GM18507 (cell line): ENCODE measurements at places on chromosomes 16 and 17.
A peak's percentile ranks its signal among the peaks of the same experiment; 100 is the strongest.

GRCh38 chr16:55526441-55526840 lies 17.6 kb downstream of the LPCAT2 start:
- DNase-seq, result no peak

- no peak for DNase-seq
Measured at GRCh38 chr17:78766743-78767294, 15.3 kb downstream of the CYTH1 start.

DNA sequence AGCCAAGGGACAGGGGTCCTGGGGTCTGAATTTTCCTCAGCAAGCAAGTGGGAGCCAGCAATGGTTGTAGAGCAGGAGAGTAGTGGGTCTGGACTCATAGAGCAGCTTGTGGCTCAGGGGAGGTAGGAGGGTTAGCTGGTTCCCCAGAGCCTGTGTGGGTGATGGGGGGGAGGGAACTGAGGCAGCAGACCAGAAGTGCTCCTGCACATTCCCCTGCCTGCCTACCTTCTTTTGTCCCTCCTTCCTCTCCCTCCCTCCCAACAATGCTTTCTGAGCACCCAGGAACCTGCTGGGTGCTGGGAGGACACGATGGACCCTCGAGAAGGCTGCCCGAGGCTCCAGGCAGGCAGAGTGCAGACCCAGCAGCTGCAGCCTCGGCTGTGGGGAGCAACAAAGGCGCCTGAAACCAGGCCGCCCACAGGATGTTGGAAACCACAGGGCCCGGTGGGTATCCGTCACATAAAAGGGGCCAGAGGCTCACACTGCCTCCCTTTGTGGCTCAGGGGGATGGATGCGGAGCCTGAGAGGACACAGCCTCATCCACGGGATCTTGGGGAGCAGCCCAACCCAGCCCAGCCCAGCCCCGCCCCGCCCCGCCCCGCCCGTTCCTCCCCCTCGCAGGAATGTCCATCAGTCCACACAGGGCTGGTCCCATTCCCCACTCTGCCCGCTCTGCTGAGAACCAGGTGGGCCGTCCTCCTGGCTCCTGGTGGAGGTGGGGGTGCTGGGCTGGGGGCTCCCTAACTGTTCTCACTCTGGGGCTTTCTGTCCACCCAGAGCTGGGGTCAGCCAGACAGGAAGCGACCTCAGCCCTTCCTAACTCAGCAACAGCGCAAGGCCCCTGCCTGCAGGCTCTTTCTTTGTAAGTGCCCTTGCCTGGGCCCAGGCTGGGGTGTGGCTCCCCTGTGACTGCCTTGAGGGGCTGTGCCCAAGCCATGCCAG lies 1.7 kb upstream of the NLRC3 start:
- peak; percentile 64 for DNase-seq

DNA sequence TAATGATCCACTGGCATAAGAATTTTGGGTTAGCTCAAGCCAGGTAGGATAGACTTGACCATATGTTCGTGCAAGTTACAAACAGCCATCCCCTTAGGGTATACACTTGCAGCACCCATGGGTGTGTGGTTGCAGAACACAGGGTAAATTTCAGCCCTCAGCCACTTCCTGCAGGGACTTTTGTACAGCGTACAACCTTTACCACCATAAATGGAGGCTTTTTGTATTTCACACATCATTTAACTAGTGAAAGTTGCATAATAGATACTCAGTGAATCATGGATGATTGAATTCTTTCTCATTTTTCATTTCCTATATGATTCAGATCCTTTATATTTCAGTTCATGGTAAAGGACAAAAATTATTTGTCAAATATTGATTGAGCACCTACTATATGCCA lies 473.9 kb downstream of the CDH13 start:
- no peak for DNase-seq

- no peak for DNase-seq
Measured at GRCh38 chr17:79417476-79417988, 193.3 kb downstream of the RBFOX3 start.

- no peak for DNase-seq
Measured at GRCh38 chr16:53507464-53508179, 4.6 kb upstream of the AKTIP start.

- no peak for DNase-seq
Measured at GRCh38 chr17:50274142-50274896, at the start of gene TMEM92. Gene TMEM92 (plus strand): TSS chr17:50274466. CDS start chr17:50274502, 36 bp downstream.

DNA sequence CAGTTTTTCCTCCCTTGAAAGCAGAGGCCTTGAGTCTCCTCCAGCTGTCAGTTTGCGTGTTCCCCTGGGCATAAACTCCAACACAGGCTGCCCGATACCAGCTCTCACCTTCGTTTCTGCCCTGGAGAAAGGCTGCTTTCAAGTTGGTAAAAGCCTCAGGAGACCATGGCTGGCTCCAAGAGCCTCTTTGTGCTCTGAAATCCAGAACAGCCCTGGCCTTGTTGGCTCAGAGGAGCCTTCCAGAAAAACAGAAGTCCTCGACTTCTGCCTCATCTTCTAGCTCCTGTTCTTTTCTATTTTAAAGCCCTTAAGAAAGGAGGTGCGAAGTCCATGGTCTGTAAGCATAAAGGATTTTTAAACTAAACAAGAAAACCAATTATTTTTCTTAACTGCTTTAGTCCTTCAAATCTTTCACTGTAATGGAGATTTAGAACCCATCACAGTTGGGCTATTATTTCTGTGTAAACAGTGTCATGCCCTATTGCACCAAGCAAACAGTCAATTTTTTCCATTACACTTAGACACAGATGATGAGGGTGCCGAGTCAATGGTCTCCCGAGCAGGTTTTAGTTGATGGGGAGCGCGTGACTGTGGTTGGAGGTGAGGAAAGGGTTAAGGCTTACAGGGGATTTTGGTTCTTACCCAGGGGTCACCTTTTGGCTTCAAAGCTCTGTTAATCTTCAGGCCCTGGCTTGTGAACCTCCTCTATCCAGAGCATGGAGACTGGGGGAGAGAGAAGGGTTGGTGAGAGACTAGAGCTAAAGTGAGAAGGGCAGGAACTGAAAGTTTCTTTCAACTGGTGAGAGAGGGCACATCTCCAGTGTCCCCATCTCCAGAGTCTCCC lies 212.8 kb downstream of the MSI2 start:
- no peak for DNase-seq

DNA sequence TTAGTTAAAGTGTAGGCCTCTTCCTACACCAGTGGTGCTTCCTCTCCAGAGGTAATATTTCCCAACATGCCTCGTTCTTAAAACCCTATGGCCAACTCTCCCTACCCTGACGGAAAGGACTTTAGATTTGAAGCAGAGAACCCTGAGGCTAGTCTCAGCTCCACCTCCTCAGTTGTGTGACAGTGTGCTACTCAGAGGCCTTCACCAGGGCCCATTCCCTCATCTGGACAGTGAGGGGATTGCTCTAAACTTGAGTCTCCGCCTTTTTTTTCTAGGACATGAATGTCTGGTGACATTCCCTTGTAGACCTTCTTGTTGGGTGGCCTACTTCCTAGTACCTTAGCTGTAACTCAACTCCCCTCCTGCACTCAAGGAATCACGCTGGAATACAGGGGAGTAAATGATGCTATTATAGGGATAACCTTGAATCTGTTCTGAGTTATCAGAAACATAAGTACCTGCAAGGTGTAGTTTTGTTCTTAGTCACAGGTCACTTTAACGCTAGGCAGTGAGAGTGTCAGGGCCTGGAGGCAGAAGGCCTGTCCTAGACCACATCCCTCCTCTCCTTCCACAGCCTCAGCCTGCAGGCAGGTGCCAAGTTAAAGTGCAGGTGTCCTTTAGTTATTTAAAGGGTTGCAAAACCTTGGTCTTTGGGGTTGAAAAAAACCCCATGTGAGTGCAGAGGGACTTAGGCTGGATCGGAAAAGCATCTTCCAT lies 26.9 kb downstream of the LDHD start:
- no peak for DNase-seq

- peak; percentile 49 for DNase-seq
Measured at GRCh38 chr16:48188449-48189102, 32.8 kb upstream of the ABCC12 start.

DNA sequence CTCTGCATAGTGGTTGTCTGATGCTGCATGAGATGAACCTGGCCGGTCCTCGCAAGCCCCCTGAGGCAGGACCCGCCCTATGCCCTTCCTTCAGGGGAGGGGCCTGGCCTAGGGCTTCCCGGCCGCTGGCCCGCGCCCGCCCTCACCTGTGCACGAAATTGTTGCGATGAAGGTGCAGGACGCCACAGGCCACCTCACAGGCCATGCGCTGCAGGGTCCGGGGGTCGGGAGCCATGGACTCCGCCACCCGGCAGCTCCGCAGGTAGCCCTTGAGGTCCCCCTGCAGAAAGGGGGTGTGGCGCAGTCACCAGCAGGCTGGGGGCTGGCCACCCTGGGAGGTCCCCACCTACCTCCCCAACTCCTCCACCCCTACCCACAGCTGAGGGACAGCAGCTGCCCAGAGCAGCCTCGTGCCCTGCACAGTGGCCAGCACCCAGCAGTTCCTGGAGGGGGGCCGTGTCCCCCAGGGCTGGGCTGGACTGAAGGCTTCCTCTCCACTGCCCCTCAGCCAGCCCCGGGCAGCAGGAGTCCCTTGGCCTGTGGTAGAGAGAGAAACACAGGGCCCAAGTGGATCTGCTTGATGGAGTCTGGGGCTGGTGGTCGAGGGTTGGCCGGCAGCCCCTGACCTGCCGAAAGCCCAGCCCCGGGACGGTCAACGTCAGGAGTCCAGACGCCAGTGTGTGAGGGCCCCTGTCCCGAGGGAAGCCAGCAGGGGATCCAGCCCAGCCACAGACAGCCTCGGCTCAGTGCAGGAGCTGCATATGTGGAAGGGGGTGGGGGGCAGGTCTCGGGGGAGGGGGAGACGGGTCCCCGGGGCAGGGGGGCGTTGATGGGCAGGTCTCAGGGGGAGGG lies 38.8 kb upstream of the PVALEF start:
- no peak for DNase-seq

GRCh38 chr17:29209073-29209472 lies 28.9 kb upstream of the MYO18A start:
- no peak for DNase-seq

DNA sequence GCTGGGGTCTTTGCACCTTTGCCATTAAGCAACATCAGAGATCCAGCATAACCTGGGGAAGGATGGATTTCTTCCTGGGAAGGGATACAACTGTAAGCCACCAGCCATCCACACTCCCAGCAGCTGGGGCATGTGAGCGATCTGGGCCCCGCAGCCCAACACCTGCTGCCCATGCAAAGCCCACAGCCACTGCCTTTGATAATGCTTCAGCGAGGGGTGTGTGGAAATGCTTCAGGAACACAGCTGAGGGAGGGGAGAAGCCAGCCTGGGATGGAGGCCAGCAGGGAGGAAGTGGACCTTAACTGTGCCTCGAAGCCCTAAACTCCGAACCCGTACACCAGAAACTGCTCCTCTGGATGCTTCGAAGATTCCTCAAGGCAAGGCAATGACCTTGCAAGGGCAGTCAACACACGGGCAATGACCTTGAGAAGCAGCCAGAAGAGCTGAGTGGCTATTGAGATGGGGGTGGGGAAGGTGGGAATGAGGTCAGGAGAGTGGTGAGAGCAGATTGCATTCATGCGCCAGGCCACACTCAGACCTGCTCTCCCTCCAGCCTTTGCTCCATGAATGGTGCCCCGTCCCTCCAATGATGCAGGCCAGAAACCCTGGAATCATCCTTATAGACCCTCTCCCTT lies 49.1 kb downstream of the KATNIP start:
- no peak for DNase-seq

GRCh38 chr17:49505854-49506253 lies 10.8 kb downstream of the NGFR start:
- DNase-seq, result no peak

- no peak for DNase-seq
Measured at GRCh38 chr16:49356728-49357488, 16.7 kb upstream of the C16orf78 start.

GRCh38 chr17:2883544-2884213 lies 87.4 kb downstream of the RAP1GAP2 start:
- DNase-seq, result no peak

GRCh38 chr17:69712801-69713311 lies 298.4 kb downstream of the MAP2K6 start:
- no peak for DNase-seq

GRCh38 chr17:15233022-15233805 lies 31.9 kb downstream of the PMP22 start:
- DNase-seq, result no peak

DNA sequence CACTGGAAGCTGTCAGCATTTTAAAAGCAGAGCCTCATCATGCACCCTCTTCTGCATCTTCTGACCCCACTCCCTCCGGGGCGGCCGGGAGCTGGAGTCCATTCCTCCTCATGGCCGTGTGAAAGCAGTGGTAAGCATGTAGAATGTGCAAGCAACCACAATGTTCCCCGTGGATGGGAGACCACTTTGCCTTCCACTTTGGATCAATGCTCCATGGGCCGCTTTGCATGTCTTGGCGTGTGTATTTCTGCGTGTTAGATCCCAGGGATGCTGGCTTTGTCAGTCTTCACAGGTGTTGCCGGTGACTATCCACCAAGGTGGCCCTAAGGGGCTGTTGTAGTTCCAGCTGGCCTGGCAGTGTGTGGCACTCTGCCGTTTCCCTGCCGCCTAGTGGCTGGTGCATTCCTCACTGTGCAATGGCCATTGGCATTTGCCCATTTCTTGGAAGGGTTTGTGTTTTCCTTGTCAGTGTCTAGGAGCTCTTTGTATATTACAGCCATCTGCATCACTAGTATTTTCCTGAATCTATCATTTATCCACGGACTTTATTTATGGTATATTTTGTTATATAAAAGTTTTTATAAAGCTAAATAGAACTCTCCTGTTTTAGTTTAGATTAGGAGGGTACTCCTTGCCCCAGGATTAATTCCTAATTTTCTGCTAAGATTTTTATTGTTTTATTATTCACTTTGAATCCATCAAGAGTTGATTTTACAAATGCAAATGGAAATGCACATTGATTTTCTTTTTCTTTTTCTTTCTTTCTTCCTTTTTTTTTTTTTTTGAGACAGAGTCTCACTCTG lies 5.8 kb upstream of the ALDH3A1 start:
- no peak for DNase-seq

- no peak for DNase-seq
Measured at GRCh38 chr16:31441956-31442355, 633 bp downstream of the ZNF843 start.

- DNase-seq, result no peak
Measured at GRCh38 chr16:54194334-54194743, 92.2 kb downstream of the IRX3 start.

- no peak for DNase-seq
Measured at GRCh38 chr16:22705799-22706198, 108.2 kb upstream of the HS3ST2 start.

GRCh38 chr16:629833-630248 lies 944 bp upstream of the WFIKKN1 start:
- DNase-seq, result no peak

DNA sequence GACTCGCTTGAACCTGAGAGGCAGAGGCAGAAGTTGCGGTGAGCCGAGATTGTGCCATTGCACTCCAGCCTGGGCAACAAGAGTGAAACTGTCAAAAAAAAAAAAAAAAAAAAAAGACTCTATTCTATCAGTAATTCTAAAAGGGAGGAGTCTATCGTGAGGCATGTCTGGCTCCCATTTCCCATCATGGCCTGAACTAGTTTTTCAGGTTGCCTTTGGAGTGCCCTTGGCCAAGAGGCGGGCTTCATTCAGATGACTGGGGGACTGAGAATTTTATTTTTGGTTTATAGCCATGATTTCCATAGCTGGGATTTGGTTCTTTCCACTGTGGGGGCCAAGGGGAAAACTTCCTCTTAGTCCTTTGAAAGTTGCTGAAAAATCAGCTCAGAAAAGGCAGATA lies 3.5 kb upstream of the SNX29 start:
- no peak for DNase-seq

- no peak for DNase-seq
Measured at GRCh38 chr17:66633317-66633965, 201.5 kb upstream of the CACNG5 start.

GRCh38 chr17:73710095-73710592 lies 65.9 kb upstream of the SDK2 start:
- peak; percentile 40 for DNase-seq
